Esophagus mucosa (tissue), 1 donor: ENCODE measurements at places on chromosomes 5 and 9.

DNA sequence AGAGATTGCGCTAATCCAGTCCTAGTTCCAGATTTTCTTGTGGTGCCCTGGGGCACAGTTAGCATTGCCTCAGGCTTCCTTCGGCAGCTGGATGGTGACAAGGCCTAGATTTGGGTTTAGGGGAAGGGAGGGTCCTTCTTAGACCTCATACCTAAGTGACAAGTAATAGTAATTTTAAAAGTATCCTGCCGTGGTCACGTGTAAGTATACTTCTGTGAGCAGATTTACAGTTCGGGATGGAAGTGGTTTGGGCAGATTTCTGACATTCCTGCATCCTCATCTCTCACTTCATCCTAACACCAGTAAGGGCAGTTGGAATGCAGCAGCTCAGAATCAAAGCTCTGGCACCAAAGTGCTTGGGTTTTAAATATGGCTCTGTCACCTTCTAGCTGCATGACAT lies 71.6 kb downstream of the LRRC70 start:
- no peak for ATAC-seq

DNA sequence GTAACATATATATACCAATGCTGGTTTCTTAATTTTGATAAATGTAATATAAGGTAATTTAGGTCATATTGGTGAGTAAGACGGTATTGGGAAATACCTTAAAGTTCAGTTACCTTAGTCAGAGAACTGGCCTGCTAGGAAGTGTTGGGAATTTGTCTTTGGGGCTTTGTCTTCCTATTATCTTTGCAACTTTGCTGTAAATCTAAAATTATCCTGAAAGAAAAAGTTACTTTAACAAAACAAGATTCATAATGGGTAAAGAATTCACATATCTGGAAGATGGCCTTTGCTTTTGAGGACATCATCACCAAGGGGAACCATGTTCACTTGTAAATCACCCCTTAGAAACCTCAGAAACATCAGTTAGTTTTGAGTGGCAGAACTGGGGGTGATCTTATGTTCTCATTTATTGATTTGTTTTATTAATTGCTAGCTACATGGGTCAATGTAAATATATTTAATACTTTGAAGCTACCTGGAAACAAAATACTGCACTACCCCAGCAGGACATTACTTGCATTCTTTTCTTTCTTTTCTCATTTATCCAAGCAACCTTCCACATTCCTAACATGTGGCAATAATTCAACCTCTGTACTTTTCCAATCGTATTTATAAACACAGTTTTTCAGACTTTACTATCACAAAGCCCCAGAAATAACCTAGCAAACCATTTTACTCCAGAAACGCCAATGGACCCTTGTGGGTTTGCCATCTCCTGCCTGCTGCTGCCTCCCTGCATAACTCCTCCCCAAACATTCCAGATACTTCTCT lies 41.4 kb downstream of the GLIS3 start:
- ATAC-seq: no peak

GRCh38 chr5:135894276-135894675 lies 1.4 kb downstream of the IL9 start:
- no peak for ATAC-seq

GRCh38 chr9:6855860-6856259 lies 98.1 kb downstream of the KDM4C start:
- ATAC-seq: no peak

DNA sequence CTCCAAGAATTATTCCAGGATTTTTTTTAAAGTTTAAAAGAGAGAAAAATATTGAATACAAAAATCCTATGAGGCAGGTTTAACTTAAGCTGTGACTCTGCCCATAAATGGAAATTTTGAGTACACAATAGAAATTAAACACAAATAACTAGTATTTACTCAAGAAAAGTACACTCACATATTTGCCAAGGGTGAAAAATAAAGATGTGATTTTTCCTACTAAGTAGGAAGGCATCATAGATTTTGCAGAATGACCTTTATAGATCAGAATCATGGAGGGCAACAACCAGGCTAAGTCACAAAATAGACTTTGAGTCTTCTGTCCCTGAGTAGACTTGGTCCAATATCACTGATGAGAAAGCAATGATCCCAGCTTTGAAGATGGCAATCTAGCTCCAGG lies 102.7 kb upstream of the SLC12A2 start:
- no peak for ATAC-seq

DNA sequence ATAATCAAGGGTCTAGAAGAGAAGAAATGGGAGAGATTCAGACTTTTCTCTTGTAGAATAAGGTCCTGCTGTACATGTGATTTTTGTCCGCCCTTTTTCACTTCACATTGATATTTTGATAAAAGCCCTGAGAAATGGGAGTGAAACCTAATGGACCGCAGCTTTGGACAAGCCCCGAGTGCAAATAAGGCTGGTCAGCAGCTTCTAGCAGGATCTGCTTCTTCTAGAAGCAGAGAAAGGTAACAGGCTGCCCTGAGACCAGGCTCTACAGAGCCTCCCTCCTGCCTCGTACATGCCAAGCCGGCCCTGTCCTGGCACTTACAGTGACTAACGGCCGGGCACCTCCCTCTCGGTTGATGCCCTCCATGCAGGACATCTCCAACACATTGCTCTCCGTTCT lies 33.4 kb downstream of the ACER2 start:
- no peak for ATAC-seq

- ATAC-seq: no peak
These were observed 35.2 kb downstream of the MARCHF11 start for GRCh38 chr5:16144416-16144815.
